Stimulated activated CD4-positive, alpha-beta T cell treated with anti-CD3 and anti-CD28 coated beads, Interleukin-1b, Interleukin-23, amount 100 ng/mL, for 4 hours (primary cell): ENCODE measurements at places on chromosomes 4 and X.

GRCh38 chr4:56971383-56971782 is 6.0 kb downstream of the NOA1 start:
- DNase-seq = no peak

DNA sequence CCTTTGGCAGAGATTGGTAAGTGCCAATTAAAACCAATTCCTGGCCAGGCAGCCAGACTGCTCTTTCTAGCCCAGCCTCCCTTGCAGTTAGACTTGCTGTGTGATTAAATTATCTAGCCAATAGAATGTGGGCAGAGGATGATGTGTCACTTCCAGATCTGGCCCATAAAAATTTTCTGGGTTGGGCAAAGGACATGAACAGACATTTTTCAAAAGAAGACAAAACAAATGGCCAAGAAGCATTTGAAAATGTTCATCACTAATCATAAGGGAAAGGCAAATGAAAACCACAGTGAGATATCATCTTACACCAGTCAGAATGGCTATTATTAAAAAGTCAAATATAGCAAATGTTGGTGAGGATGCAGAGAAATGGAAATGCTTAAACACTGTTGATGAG is 71.4 kb upstream of the STIM2 start:
- DNase-seq = no peak

GRCh38 chrX:65751519-65751918 is 84.1 kb downstream of the MSN start:
- DNase-seq = no peak

GRCh38 chrX:38220415-38221390 is at the start of gene SRPX:
Gene SRPX (minus strand): TSS chrX:38220871. CDS start chrX:38220792, 79 bp downstream.
- no peak for DNase-seq

DNA sequence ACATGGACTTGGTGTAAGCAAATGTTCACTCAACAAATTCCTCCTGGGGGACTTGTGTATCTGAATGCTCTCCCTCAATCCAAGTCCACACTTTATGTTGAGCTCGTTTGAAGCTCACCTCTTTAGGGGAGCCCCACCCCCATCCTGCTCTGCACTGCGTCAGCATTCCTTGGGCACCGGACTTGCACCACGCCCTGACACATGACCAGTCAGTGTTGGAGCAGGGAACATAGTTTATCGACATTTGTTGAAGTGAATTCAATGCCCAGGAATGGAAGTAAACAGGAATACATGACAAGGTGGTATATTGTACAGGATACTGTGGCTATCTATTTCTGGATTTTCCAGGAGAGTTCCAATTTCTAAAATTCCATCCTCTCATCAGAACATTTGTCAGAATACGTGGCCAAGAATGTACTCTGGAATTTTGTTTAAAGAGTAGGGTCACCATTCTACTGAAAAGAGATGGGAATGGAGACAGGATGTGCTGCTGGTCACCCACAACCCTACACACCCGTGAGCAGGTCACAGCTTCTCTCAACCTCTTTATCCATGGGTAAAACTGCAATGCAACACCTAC is 60.0 kb upstream of the LNX1 start:
- no peak for DNase-seq

DNA sequence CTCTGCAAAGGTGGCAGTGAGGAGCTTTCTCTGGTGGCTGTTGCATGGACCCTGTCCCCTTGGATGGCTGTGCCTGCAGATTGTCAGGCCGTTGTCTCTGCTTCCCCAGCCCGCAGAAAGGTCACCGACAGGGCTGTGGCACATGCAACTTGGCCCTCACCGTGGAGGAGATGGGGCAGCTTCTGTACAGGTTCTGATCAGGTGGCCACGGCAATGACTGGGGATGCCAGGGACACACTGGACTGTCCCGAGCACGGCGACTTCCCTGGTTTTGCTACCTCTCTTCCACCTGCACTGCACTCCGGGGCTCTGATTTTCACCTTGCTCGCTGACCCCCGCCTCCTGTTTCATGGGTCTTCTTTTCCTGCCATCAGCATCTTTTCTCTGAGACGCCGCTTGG is 43.5 kb downstream of the DCTD start:
- DNase-seq = no peak

- DNase-seq = no peak
These were observed 46.4 kb upstream of the VBP1 start for GRCh38 chrX:155169881-155170280.

GRCh38 chrX:13533726-13534125 is 35.7 kb upstream of the EGFL6 start:
- DNase-seq = no peak

DNA sequence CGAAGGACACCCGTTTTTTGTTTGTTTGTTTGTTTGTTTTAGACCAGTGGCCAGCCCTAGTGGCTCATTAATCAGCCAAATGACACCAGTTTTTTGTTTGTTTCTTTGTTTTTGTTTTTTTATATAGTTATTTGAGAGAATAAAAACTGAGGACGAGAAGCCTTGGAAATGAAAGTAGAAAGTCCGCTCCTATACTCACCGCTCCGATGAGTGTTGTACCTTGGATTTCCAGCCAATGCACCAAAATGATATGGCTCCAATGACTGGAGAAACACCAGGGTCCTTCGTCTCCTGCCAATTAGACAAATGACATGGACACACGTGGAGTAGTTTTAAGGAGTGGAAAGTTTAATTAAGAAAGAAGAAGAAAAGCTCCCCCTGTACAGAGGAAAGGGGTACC is 87.9 kb downstream of the ZXDA start:
- no peak for DNase-seq

DNA sequence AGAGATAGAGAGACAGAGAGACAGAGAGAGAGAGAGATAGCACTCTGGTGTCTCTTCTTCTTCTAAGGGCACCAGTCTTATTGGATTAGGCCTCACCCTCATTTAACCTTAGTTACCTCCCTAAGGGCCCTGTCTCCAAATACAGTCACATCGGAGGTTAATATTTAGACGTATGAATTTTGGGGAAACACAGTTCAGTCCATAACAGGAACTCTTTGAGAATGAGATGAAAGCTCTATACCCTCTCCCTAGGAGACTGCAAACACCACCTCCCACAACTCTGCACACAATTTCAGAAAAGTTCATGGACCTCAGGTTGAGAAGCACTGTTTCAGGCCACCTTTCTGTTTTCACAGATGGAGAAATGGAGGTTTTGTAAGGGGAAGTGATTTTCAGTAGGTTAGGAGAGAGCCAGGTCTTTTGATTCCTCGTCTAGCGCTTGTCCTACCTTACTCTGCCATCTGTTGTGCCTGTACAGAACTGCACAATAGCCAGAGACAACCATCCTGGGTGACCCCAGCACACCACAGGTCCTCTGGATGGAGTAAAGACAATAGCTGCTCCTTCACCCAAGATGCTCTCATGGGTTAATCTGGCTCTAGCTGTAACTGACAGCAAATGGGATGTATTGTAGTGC is 16.9 kb upstream of the LOC101059915 start:
- no peak for DNase-seq

- no peak for DNase-seq
These were observed 91.9 kb upstream of the PPP1R2C start for GRCh38 chrX:42869659-42870476.
